ENCODE measurements at places on chromosomes 16 and 17.
A peak's percentile ranks its signal among the peaks of the same experiment; 100 is the strongest.

GRCh38 chr17:65918916-65919315, 273.0 kb downstream of the CEP112 start:
- DNase-seq = no peak

- no peak for DNase-seq
These were observed 32.5 kb upstream of the TNFRSF13B start for GRCh38 chr17:17004251-17004996.

DNA sequence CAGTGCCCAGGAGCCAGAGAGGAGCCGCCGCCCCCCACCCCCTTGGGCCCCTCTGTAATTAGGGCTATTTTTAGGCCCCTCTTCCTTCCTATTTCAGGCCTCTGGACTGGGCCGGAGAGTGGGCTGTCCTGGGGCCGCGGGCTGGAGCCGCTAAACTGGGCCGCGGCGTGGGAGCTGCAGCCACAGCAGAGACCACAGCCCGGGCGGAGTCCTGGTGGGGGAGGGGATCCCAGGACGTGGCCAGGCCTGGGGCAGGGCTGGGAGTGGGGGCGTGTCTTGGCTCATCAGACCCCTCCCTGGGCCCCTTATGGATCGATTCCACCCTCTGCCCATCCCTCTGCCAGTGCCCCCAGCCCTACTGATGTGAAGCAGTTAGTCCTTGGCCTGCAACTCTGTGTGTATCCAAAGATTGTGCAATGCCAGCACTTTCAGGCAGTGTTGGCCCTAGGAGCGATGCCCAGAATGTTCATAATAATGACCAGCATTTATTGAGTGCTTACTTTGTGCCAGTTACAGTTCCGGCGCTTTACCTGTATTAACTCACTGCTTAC, 15.0 kb upstream of the TAC4 start:
- no peak for DNase-seq

GRCh38 chr17:12548558-12548957, 117.1 kb upstream of the MYOCD start:
- DNase-seq = no peak

DNA sequence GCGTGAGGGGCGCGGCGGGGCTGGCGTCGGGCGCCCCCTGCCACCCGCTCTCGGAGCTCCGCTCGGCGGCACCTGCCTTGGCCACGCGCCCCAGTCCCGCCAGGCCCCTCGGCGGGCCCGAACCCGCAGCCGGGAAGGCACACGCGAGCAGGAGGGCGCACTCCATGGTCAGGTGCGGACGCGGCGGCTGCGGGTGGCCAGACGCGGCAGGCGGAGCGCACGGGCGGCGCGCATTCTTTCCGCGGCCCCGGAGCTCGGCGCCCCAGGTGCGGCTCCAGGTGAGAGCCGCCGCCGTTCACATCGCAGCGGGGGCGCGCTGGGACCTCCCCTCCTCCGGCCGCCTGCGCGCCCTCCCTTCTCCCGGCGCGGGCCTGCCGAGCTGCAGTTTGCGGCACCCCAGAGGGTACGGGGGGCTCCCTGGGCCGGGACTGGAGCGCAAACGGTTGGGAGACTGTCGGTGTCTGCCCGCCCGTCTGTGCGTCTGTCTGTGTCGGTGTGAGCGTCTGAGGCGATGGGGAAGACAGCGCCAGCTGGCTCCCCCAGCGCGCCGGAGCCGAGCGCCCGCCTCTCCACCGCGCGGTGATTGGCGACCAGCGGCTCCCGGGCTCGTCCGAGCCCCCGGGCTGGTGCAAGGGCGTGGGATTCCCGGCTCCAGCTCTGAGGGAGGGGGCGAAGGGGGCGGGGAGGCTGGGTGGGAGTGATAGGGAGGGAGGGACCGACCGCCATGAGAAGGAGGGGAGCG, at the start of gene ADAMTS18:
TSS of gene ADAMTS18 (minus strand) at position 505 of the 742 bp plus-strand sequence. CDS start at position 166, 339 bp downstream.
- DNase-seq = no peak

GRCh38 chr17:82492643-82493225, 26.8 kb upstream of the FOXK2 start:
- DNase-seq = no peak

GRCh38 chr17:17523731-17524490, 27.7 kb upstream of the RASD1 start:
- no peak for DNase-seq

GRCh38 chr16:10001258-10001775, 180.9 kb downstream of the GRIN2A start:
- DNase-seq = no peak

GRCh38 chr16:51651061-51651466, 500.0 kb upstream of the SALL1 start:
- no peak for DNase-seq

- peak; percentile 22 for DNase-seq
These were observed 12.7 kb upstream of the FAM20A start for GRCh38 chr17:68613739-68614298.

DNA sequence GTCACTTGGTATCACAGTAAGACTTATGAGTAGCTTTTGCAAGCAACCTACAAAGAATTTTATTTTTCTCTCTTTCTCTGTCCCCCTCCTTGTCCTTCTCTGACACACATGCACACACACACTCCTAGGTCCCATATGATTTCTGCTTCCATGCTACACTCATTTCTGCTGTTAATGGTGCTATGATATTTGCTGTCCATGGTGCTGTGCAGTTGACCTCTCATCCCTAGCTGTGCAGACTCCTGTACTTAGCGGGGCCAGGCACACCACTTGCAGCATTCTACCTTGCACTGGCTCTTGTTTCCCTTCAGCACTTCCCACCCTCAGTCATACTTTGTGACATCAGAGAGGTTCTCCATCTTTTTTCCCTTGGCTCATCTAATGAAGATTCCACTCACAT, 158.9 kb upstream of the CNTNAP4 start:
- no peak for DNase-seq

DNA sequence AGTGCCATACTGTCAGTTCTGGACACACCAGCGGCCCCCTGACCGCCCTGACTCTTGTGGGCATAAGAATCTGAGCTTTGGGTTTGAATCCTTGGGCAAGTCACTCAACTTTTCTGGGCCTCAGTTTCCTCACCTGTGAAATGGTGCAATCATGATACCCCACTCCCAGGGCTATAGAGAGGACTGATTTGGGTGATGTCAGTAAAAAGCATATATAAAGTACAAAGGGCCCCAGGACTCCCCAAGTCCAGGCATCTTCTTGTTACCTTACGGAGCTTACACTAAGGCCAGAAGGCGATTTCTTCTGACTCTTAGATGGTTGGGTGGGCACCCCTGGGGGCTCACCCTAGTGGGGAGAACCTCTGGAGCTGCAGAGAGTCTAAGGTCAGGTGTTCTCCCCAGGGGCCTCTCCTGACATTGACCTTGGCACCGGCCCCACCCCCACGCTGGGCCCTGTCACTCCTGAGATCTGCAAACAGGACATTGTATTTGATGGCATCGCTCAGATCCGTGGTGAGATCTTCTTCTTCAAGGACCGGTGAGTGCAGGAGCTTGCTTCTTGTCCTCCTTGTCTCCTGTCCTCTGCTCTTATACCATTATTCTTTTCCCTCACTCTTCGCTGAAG, 13.9 kb downstream of the MMP2 start:
- DNase-seq = no peak

GRCh38 chr16:78918805-78919305, 681.7 kb downstream of the MAF start:
- no peak for DNase-seq

DNA sequence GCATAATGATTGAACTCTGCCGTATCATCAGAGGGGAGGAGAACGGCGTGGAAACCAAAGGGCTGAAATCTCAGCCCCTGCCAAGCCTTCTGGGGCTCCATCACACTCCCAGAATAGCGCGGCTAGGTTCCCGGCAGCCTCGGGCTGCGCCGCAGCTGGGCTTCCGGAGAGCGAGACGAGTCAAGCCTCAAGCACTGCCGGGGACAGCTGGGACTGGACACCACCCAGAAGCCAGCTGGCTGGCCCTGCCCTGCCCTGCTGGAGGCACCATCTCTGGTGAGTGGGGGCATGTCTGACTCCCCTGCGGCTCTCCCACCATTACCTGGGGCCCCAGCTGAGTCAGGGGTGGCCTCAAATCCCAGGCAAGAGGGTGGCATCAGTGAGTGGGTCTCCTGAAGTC, 7.2 kb upstream of the GPRC5C start:
- DNase-seq = no peak

DNA sequence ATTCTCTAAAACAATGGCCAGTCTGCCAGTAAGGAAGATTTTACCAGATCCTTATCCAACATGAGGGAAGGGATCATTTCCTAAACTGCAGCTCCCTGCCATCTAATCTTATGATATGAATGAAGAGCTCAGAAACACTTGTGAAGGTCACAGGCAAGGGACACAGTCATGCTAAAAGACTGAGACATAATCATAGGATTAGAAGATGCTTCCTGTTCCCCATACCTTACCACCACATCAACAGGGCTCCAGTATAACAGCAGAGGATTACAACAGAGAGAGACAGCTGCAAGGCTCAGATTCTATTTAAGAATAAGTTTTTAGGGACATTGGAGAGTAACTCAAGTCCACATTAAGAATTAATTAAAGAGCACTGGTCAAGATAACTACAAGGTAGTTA, 93.3 kb downstream of the BRIP1 start:
- no peak for DNase-seq

DNA sequence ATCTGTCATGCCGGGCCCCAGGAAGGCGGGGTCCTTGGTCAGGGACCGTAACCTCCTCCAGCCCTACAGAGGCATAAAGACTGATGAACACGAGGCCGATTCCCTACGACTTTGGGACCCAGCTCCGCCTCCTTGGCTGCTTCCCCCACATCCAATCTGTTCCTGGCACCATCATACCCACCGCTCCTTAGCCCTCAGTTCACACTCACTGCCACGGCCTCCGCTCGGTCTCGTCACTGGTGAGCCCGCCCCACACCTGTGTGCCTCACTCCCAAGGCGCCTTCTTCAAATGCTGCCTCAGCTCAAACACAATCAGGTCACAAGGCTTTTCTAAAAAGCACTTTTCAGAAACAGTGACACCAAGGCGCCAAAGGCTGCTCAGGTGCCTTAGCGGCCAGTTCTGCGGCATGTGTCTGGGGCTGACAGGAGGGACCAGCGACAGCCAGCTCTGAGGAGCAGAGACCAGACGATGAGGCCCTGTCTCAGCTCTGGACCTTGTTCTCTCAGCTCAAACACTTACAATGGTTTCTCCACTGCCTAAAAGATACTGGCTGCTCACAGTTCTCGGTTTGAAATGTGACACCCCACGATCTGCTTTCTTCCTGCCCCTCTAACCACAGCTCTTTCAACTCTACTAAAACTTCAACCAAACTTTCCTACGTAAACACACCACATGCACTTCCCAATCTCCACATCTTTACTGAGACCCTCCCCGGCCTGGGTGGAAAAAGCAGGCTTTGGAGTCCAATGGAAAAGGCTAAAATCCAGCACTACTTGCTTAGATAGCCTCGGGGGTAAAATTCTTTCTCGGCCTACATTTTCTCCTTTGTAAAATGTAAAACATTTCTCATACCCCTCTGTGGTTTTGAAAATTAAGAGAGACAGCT, 33.2 kb downstream of the CYB5D2 start:
- DNase-seq = no peak

GRCh38 chr17:71071837-71072236, 902.5 kb downstream of the KCNJ2 start:
- DNase-seq = no peak

- DNase-seq = no peak
These were observed 270.8 kb upstream of the CDH5 start for GRCh38 chr16:66095676-66096075.

GRCh38 chr16:80148826-80149225, 392.0 kb upstream of the DYNLRB2 start:
- DNase-seq = no peak

DNA sequence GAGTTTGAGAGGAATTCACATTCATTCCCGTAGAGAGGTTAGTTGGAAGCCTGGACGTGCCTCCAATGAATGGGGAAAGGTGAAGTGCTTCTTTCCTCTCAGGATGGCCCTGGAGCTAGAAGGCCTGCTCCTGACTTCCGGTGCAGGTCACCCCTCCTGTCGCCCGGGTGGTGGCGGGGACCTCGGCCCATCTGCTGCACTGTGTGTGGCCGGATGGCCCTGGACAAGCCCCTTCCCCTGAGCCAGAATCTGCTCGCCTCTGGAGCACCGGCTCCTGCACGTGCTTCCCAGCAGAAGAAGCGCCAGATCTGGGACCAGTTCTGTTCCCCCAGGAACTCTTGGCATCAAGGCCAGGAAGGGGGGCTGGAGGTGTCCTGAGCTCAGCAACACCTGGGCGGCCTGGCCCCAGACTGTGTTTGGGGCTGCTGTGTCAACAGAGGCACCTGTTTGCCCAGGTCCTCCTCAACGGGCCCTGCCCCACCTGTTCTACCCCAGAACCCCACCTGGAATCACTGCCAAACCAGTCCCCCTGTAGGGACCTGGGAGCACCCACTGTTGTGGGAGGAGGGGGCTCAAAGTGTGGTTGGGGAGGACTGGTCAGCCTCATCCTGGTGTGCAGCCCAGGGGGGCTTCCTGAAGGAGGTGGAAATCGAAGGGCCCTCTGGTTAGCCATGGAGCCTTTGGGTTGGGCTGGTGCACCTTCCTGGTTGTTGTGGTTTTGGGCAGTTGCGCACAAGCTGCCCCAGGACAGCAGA, 5.1 kb upstream of the PERCC1 start:
- no peak for DNase-seq

DNA sequence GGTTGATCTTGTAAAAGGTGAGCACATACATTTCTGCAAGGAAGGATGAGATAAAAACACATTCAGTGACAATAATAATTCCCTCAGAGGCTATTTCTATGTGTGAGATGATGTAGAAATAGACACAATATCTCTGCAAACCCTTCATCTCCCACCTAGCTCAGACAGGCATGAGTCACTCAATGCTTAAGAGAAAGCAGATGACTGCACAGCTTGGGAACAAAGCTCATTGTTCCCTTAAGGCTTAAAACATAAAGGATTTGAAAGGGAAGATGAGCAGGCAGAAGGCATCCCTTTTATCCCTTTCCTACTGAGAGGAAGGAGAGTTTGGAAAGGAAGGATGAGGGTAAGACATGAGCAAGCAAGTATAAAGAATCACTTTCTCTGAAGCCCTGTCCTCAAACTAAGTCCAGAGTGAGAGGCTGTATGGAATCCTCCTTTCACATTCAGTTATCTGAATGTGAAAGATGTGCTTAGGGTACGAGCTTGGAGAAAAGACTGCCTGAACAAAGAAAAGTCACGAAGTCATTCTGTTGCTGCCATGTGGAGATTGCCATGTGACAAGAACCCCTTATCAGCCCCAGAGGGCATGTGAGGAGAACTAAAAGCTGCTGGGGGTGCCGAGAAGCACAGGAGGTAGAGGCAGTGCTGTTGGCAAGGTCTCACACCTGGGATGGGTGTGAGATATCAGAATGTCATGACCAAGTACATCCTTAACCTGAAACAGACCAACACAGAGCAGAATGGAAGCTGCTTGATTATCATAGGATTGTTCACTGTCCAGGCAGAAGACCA, 58.2 kb downstream of the CNTNAP4 start:
- no peak for DNase-seq

- no peak for DNase-seq
These were observed 120.3 kb upstream of the CRHR1 start for GRCh38 chr17:45663772-45664171.
